SIG-M5 (cell line): ENCODE measurements at places on chromosomes 1 and 21.
A peak's percentile ranks its signal among the peaks of the same experiment; 100 is the strongest.

GRCh38 chr1:167694691-167695090, 27.1 kb upstream of the MPZL1 start:
- no peak for DNase-seq

DNA sequence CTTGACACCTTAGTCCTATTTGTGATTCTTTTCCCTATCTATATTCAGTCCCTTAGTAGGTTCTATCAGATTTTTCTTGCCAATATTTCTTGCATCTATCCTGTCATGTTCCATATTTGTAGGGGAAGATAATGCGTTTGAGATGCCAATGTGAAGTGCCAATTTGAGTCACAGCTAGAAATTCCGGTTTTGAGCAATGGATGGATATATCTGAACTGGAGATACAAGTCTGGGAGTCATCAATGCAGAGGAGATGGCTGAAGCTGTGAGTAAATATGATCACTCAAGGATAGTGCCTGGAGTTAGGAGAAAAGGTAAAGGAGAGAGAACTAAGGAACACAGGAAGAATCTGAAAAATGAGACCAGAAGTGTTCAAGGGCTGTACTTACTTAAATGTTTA, 93.8 kb downstream of the COQ8A start:
- DNase-seq = no peak

DNA sequence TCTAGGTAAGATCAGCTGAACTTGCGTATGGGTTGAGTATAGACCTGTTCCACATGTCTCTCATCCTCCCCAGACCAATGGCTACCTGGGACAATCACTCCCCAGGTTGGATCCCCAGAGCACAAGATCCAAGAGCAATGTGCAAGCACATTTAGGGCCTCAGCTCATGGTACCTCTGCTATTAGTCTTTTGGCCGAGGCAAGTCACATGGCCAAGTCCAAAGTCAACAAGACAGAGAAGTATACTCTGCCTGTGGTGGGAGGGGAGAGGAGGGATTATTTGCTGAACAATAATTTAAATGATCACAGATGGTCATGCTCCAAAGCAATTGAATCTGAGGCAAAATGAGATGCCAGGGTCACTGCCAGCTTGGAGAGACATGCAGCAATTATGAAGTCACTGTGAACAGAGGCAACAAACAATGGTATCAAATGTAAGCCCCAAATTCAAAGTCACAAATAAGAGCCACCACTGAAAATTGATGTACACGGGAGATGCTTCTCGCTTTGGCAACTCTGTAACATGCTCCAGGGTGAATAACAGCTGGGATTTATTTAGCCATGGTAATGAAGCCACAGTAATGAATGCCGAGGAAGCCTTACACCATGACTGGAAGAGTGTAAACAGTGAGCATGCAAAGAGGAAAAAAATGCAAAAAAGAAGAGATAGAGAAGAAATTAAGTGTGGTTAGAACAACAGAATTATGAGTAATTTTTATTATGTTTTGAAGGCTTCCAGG, 149.1 kb downstream of the ZNF281 start:
- DNase-seq = no peak

- no peak for DNase-seq
These were observed 50.4 kb downstream of the KCNT2 start for GRCh38 chr1:196557797-196558196.

GRCh38 chr1:151790071-151790939, at the start of gene TDRKH:
Gene TDRKH, minus strand, starts transcription at chr1:151790500. Its CDS starts 7,478 bp downstream, at chr1:151783022.
- DNase-seq = peak; percentile 100

DNA sequence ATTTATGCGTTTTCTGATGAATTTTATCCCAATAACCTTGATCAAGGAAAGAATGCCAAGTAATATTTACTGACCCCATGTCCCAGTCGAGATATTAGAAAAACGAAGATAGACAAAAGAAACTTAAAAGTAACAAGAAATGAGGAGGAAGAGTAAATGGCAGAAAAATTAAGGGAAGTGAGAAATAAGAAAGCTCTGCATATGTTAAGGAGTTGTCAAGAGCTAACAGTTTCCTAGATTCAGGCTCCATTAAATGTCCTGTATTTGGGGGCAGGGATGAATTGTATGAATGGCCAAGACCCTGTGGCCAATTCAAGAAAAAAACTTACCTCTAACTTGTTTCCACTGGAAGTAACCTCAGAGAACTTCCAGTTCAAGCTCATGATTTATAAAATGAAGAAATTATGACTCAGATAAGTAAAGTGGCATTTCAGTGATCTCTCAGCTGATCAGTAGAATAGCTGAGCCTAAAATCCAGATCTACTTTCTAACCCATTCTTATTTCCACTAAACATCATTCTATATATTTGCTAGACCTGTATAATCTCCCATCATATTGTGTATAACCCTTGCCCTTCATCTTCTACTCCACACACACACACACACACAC, 73.2 kb downstream of the ZC3H11B start:
- no peak for DNase-seq

- DNase-seq = no peak
These were observed 373.4 kb downstream of the SEC16B start for GRCh38 chr1:177596485-177596884.

- DNase-seq = no peak
These were observed 57.6 kb downstream of the LMO4 start for GRCh38 chr1:87386217-87386790.

DNA sequence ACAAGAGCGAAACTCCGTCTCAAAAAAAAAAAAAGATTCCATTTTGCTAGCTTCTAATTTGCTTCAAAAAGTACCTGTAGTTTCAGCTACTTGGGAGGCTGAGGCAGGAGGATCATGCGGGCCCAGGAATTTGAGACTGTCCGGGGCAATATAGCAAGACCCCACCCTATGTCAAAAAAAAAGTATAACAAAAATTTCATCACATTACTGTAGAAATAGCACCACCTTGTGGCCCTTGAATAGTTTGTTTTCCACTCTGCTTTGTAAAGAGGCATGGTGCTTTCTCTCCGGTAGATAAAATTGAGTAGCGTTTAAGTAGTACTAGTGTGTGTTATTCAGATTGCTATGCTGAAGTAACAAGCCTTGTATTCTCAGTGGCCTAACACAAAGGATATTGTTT, 18.2 kb upstream of the MSTO1 start:
- DNase-seq = no peak

DNA sequence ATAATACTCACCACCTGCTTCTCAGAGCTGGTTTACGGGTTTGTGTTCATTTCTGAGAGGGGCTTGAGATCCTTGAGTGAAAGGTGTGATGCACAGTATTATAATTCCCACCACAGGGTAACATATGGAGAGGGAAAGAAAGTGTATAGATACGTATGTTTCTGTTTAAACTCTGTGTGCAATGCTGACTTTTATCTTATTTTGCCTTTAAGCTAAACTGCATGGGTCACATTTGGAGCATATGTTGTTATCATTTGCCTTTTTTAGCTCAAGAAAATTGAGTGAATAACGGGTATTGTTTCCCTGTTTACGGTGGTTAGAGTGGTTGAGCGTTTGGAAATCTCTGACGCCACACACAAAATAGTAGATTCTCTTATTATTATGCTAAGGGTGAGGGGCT, 191.1 kb upstream of the NFIA start:
- no peak for DNase-seq

GRCh38 chr1:190170321-190170720, 307.3 kb downstream of the BRINP3 start:
- DNase-seq = no peak

DNA sequence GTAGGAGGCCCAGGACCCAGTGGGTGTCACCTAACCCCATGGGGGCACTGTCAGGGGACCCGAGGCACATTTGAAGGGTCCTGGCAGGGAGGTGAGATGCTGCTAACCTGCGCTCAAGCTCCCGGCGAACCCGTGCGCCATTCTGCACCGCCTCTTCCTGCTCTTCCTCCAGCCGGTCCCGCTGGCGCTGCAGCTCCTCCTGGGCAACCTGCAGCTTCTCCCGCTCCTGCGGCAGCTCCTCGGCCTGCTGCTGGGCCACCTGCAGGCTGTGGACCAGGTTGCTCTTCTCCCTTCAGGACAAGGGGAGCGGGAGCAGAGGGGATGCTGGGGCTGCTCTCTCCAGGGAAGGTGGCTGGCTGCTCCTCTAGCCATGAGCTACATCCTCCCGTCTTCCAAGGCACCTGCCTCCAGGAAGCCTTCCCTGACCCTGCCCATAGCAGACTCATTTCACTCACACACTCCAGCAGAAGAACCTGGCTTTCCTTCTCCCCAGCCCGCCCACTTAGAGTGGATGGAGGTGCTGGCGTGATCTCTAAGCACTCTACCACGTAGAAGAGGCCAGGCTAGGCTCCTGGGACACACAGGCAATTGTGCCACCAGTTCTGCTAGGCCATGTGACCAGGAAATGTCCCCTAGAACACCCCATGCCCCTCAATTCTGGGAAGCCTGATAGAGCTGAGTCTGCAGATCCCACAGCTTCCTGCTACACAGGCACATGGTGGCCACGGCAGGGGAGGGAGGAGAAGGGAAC, 15.2 kb upstream of the NBPF1 start:
- DNase-seq = no peak

- no peak for DNase-seq
These were observed 7.1 kb downstream of the RIIAD1 start for GRCh38 chr1:151728151-151729054.

GRCh38 chr1:72918940-72919339, 636.6 kb upstream of the NEGR1 start:
- DNase-seq = no peak

DNA sequence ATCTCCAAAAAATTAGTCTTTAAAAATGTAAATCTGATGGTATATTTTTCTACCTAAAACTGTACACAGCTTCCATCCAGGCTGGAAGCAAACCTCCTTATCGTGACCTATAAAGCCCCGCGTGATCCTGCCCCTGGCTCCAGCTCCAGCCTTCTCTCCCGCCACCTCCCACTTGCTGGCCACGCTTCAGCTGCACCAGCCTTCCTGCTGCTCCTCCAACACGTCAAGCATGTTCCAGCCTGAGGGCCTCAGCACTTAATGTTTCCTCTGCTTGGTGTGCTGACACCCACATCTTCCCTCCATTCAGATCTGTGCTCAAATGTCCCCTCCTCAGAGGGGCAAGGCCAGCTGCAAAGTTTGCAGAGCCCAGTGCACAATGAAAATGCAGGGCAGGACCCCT, 123.5 kb upstream of the MAGI3 start:
- no peak for DNase-seq

DNA sequence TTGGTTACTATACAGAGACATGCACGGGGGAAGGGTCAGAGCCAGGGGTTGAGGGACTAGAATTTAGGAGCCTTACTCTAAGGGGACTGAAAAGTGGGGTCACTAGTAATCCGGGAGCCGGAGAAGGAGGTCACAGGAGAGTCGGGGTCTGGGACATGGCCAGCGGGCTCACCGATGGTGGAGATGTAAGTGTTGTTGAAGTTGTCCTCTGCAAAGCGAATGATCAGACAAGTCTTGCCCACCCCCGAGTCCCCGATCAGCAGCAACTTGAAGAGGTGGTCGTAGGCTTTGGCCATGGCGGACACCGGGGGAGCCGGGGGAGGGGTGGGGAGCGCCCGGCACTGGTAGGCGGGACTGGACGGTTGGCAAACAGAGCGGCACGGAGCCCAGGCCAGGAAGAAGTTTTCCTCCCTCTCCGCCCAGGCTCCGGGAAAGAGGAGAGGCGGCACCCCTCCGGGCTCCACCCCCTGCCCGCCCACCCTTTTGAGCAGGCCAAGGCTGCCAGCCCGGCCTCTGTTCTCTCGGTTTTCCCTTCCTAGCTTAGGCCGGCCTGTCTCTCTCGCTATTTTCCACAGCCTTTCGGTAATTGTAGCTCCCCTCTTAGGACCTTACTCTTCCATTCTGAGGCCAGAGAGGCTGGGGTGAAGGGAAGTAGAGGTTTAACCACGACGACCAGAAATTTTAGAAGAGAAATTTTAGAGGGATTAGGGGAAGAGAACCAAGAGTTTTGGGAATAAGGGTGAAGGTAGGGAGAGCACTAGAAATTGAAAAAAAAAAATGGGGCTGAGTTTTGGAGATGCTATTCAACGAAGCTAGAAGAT, at the start of gene RAB13:
TSS of gene RAB13 (minus strand) at position 399 of the 821 bp plus-strand sequence. CDS start at position 296, 103 bp downstream.
- no peak for DNase-seq

GRCh38 chr1:91091812-91092211, 70.0 kb upstream of the ZNF644 start:
- DNase-seq = no peak

DNA sequence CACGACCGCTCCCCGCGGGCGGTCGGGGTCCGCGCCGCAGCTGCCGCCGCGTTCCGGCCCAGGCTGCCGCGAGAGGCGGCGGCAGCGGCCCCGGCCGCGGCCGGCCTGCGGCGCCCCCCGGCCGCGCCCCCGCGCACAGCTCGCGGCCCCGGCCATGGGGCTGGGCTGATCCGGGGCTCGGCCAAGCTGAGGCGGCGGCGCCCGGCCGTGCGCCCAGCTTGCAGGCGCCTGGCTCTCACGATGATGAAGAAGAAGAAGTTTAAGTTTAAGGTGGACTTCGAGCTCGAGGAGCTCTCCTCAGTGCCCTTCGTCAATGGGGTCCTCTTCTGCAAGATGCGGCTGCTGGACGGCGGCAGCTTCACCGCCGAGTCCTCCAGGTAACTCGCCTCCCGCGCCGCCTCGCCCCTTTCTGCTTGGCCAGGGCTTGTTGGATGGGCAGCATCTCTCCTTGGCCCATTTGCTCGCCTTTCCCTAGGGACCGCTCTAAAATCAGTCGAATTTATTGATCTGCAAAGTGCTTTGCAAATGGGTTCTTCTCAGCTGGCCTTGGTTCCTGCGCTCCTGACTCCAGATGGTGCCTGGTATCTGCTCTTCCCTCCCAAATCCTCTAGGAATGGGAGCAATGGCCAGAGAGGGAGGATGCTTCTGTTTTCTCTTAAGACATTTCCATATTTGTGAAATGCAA, 431 bp downstream of the EEIG2 start:
- DNase-seq = no peak

- no peak for DNase-seq
These were observed 113.6 kb upstream of the KIF26B start for GRCh38 chr1:245041058-245041698.

DNA sequence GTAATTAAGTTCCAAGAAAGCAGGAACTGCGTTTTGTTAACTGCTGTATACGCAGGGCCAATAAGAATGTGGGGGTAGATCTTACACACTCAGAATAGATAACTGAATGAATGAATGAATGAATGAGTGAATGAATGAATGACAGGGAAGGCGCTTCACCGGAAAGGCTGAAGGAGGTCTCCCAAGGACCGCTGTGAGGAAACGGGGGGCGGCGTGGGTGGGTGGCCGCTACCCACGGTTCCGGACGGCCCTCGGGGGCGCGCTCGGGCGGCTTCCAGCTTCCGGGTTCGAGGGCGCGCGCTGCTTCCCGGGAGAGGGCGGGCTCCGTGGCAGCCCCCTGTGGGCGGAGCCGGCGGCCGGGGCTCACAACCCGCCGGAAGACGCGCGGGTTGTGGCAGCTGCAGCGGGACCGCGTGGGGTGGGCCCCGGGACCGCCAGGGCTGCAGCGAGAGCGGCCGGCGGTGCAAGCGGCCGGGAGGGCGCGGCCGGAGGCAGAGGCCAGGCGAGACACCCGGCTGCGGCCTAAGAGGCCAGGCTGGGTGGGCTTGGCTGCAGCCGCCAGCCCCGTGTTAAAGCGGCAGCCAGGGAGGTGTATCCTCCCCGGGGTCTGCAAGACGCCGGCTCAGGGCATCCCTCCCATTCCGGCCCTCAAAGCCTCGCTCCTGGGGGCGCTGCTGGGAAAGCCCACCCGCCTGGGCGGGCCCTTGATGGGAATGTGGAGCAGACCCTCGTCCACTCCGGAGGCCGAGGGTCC, at the start of gene ZFP69:
TSS of gene ZFP69 (plus strand) at position 367 of the 754 bp plus-strand sequence. CDS start 2,072 bp downstream, outside the sequence.
- DNase-seq = no peak

- no peak for DNase-seq
These were observed 285.4 kb upstream of the USP25 start for GRCh38 chr21:15444118-15444960.
